ENCODE measurements at places on chromosomes 3 and 15. TPM values are rescaled to one million over a fixed set of nuclear protein-coding genes. Genes with fewer than 3 reads are reported as not detected.

Gene ERICH6
- total RNA-seq: 0.81 TPM

Gene ITPKA
- 0.35 TPM for total RNA-seq

Gene CKMT1B
- total RNA-seq: not detected

Gene SERINC4
- 0.37 TPM for total RNA-seq

- no peaks in the 10 kb centered on the region for H3K27me3 ChIP-seq
- H3K36me3 ChIP-seq: peaks cover 17% of the 10 kb centered on the region
- DNase-seq: no peak
- peaks cover 2% of the 10 kb centered on the region for H3K4me1 ChIP-seq
- no peak overlapping the region for H3K27ac ChIP-seq
These were observed 8.2 kb upstream of the PRKAR2A start for GRCh38 chr3:48855681-48856447.

- DNase-seq: no peak
- H3K27me3 ChIP-seq: no peaks in the 10 kb centered on the region
- no peaks in the 10 kb centered on the region for H3K36me3 ChIP-seq
- no peaks in the 10 kb centered on the region for H3K4me1 ChIP-seq
- H3K27ac ChIP-seq: no peak overlapping the region
These were observed 1012.7 kb upstream of the CADM2 start for GRCh38 chr3:83946049-83946448.

DNA sequence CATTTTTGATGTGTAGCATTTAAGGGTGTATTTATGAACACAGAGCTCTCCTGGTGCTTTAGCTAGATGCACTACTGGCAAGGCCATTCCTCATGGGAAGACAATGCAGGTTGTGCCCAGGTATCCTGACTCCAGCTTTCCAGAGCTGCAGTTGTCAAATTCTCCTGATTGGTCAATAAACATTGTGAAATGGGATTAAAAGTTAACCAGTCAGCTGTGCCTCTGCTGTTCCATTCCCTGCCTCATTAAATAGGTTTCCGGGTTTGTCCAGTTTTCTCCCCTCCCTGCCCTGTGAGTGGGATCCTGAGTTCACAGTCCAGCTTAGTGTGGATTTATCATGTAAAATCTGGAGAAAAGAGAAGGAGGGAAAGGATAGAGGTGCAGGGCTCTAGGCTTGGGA is 207.3 kb downstream of the SQOR start:
- no peak for DNase-seq
- H3K36me3 ChIP-seq: no peaks in the 10 kb centered on the region
- H3K4me1 ChIP-seq: no peaks in the 10 kb centered on the region
- H3K27ac ChIP-seq: no peak overlapping the region
- no peak overlapping the region for H3K4me3 ChIP-seq

DNA sequence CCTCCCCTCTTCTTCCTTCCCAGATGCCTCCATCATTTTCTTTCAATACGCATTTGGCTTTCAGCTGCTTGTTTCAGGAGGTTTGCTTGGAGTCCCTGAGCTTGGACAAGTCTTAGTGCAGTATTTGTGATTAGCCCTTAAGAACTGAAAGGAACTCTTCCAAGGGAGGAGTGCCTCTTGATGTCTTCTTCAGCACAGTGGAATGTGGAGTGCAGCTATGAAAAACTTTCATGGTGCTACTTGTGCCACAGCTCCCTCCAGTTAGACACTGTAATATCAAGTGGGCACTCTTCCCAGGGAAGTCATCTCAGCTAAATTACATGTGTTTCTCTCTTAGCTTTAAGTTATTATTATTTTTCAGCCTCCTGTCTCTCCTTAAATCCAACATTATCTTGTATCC is 173.1 kb downstream of the NECTIN3 start:
- DNase-seq: no peak
- H3K4me1 ChIP-seq: peaks cover 19% of the 10 kb centered on the region
- H3K27me3 ChIP-seq: no peaks in the 10 kb centered on the region
- H3K27ac ChIP-seq: no peak overlapping the region
- H3K4me3 ChIP-seq: no peak overlapping the region

- H3K27ac ChIP-seq: no peak overlapping the region
- H3K4me3 ChIP-seq: no peak overlapping the region
- peaks cover 37% of the 10 kb centered on the region for H3K4me1 ChIP-seq
- H3K36me3 ChIP-seq: peaks cover 2% of the 10 kb centered on the region
- peaks cover 10% of the 10 kb centered on the region for H3K27me3 ChIP-seq
These were observed 41.5 kb upstream of the ATP2B2 start for GRCh38 chr3:10546820-10547263.

DNA sequence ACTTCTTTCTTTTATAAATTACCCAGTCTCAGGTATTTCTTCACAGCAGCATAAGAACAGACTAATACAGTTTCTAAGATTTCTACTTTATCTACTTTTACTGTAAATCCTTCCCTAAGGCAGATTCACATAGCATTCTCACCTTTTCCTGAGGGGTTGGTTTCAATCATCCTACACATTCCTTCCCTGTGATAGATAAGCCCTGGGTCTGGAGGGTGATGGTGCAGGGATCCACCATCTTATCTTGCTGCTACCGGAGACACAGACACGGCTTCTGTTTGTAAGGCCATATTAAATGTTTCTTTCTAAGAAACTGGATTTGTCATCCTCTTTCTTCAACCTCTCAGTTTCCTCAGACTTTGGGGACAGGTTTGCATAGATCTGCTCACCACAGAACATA is 6.1 kb downstream of the IQCF5 start:
- H3K4me1 ChIP-seq: no peaks in the 10 kb centered on the region
- no peak overlapping the region for H3K27ac ChIP-seq
- H3K4me3 ChIP-seq: no peak overlapping the region
- peaks cover 28% of the 10 kb centered on the region for H3K27me3 ChIP-seq
- DNase-seq: no peak
- no peaks in the 10 kb centered on the region for H3K36me3 ChIP-seq

GRCh38 chr3:19945969-19946831 is 697 bp upstream of the RAB5A start:
- H3K4me3 ChIP-seq: peak overlapping the region; percentile 98
- no peak for DNase-seq
- H3K4me1 ChIP-seq: peaks cover 41% of the 10 kb centered on the region
- peak overlapping the region; percentile 99 for H3K27ac ChIP-seq

- no peak overlapping the region for H3K4me3 ChIP-seq
- H3K27me3 ChIP-seq: no peaks in the 10 kb centered on the region
- H3K4me1 ChIP-seq: no peaks in the 10 kb centered on the region
- H3K27ac ChIP-seq: no peak overlapping the region
These were observed 201.6 kb upstream of the NANOGP8 start for GRCh38 chr15:35286721-35287120.

GRCh38 chr3:963755-964154 is 129.1 kb upstream of the CNTN6 start:
- H3K4me1 ChIP-seq: no peaks in the 10 kb centered on the region
- H3K4me3 ChIP-seq: no peak overlapping the region
- no peak overlapping the region for H3K27ac ChIP-seq
- H3K27me3 ChIP-seq: no peaks in the 10 kb centered on the region

DNA sequence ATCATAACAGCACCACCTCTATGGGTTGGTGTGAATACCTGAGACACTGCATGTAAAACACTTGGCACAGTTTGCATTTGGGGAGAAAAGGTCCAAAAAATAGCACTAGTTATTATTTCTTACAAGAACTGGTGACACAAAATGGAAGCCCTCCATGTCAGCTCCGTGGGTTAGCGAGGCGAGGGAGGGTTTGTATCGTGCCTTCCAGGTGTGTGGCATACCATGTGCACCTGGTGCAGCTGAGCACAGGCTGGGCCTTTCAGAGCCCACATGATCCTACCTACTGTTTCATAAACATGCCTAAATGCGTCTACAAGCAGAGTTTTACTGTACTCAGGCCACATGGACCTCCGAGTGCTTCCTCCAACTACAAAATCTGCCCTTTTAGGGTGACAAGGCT is 5.6 kb downstream of the CXCR6 start:
- no peak overlapping the region for H3K4me3 ChIP-seq
- H3K27me3 ChIP-seq: no peaks in the 10 kb centered on the region
- no peak for DNase-seq

Measured in activated CD4-positive, alpha-beta T cell treated with anti-CD3 and anti-CD28 coated beads, Interleukin-2, amount 10 ng/mL, durations not matched to agents 7 days and 5 days (primary cell).